NCI-H146 (cell line): ENCODE measurements at places on chromosomes 4 and X.

GRCh38 chr4:11605597-11605996 is 176.9 kb upstream of the HS3ST1 start:
- no peak for DNase-seq

GRCh38 chrX:100717363-100717762 is 14.6 kb downstream of the SYTL4 start:
- peak; percentile 28 for DNase-seq

DNA sequence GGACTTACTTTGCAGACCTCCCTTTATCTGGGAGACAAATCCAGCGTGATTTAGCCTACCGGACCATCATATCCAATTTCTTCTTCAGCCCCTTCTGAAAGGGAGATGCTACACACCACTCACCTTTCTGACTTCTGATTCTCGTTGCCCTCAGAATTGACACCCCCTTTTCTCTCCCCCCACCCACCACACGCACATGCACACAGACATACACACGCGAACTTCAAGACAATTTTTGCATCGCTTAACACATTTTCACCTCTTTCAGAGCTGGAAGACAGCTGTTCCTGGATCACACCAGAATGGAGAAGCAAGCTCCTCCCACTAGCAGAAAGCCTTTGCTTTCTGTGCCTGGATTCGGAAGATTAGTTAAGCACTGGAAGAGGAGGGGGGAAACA is 1.0 kb upstream of the SNCA start:
- DNase-seq: no peak

- DNase-seq: no peak
Measured at GRCh38 chr4:111208970-111209369, 586.1 kb upstream of the PITX2 start.
